Thymus (tissue), 14 donors: ENCODE measurements at places on chromosomes 4 and X.

DNA sequence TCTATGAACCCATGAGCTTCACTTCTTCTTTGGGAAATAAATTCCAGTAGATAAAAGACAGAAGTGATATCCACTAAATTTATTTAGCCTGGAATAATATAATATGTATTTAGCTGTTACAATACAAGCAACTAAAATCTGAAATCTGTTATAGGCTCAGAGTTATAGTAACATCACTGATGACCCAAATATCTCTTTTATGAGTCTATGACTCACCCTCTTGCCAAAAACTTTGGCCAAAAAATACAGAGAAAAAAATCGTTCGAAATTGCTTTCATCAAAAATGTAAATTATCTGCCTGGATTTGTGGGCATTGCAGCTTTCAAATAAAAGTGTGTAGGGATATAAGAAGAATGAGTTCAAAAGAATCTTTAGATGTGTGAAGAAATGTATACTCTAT lies 89.4 kb upstream of the DKK2 start:
- no peak for DNase-seq

DNA sequence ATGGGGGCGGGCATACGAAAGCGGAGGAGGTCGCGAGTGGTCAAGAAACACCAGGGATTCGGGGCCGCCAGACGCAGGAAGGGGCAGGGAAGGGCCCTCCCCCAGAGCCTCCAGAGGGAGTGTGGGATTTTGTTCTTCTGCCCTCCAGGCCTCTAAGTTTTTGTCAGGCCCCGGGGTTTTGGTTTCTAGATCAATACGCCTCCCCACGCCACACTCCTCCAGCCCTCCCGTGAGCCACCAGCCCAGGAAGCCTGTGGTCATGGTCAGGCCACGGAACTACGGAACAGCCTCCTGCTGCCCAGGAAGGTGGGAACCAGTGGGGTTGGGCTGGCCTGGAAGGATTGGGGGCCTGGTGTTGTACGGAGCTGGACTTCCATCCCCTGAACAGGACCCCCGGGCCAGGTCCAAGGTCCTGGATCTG lies 38.4 kb downstream of the CPLX1 start:
- DNase-seq, result no peak

- no peak for DNase-seq
Observed at GRCh38 chr4:158949099-158949498, 153.8 kb upstream of the RAPGEF2 start.

GRCh38 chr4:62661821-62662220 lies 1461.7 kb downstream of the ADGRL3 start:
- no peak for DNase-seq

- no peak for DNase-seq
Observed at GRCh38 chr4:186755550-186756519, 32.2 kb upstream of the FAT1 start.

DNA sequence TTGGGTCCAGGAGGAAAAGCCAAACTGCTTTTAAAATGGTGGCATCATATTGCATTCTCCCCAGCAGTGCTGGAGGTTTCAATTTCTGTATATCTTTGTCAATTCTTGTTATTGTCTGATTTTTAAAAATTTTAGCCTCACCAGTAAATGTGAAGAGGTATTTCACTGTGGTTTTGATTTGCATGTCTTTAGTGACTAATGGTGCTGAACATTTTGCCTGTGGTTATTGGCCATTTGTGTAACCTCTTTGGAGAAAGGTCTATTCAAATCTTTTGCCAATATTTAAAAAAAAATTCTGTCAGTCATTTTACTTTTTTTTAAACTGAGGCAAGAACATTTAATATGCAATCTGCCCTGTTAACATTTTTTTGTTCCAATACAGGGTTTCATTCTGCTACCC lies 322.1 kb downstream of the TLL1 start:
- DNase-seq, result no peak

DNA sequence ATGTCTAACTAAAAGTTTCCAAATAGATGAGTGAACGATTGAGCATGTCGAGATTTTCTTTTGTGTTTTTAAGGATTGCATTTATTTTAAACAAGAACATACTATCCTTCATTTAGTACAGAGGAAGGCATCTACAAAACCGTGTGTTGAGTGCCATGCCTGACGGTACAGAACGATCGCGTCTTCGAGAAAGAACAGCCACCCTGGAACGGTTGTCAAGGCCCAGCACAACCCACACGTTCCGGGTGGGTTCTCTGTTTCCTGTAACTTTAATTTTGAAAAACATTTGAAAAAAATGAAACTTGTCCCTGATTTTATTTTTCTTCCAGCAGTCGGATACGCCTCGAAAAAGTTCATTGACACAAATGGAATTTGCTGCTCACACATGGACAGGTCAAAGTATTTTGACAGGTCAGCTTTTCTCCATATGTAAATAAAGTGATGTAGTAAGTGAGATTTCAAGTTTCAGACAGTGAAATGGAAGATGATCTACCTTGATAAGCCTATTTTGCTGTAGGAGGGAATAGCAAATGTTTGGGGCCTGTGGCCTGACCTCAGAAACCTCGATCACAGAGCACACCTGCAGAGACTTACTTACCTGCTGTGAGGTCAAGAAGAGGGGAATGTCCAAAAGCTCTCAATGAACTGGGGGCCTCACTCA lies 24.4 kb upstream of the CYP4V2 start:
- no peak for DNase-seq

- DNase-seq, result peak; percentile 73
Observed at GRCh38 chr4:2296631-2297601, 35.0 kb upstream of the MXD4 start.

DNA sequence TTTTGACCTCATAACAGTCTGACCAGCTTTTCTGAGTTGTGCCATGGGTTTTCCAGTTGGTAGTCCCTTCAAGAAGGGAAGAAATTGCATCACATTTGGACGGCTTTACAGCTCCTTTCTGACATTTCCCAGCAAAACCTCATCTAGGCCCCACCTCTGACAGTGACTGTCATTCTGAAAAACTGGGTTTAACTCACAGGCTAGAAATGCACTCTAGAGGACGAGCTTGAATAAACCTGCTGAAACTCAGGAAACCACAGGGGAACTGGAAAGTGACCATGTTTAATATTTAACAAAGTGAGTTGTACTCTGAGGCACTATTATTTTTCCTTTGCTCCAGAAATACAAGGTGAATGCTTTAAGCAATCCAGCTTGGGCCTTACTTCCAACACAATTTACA lies 434.3 kb upstream of the RASGEF1B start:
- DNase-seq, result no peak

- DNase-seq, result no peak
Observed at GRCh38 chr4:4271912-4272311, 18.0 kb downstream of the LYAR start.

- DNase-seq, result no peak
Observed at GRCh38 chr4:2867758-2868491, 24.3 kb downstream of the ADD1 start.

- DNase-seq, result no peak
Observed at GRCh38 chr4:61783050-61783449, 582.9 kb downstream of the ADGRL3 start.

DNA sequence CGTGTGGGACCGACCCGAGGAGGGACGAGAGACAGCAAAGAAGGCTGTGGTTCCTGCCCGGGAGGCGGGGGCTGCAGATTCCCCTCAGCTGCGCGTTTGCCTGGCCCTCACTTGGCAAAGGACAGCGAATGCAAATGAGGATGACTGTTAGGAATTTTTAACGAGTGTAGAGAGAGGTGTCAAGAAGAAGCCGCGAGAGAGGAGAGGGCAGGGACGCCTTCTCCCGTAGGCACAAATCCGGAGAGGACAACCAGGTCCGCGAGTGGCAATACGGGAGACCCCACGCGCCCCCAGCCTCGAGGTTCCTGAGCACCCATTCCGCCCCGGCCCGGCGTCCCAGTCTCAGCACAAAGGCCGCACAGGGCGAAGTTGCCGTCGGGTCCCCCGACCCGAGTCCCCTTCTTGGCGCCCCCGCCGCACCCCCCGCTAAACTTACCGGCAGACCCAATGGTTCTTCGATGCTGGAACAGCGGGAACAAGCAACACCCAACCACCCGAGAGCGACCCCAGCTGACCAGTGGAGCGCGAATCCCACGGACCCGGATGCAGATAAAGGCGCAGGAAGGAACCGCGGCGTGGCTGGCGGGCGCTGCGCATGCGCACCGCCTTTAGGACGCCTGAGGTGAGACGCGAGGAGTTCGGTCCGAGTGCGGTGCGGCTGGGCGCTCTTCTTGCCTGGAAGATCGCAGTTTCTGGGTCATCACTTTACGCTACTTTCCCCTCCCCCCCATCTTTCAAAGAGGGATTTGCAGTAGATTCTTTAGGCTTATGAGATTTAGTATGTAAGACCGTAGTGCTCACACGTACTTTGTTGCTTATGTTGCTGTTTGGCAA lies at the start of gene GNPDA2:
Gene GNPDA2, minus strand, starts transcription at position 519 of the 834 bp plus-strand sequence. CDS start 4,349 bp downstream, outside the sequence.
- peak; percentile 89 for DNase-seq

DNA sequence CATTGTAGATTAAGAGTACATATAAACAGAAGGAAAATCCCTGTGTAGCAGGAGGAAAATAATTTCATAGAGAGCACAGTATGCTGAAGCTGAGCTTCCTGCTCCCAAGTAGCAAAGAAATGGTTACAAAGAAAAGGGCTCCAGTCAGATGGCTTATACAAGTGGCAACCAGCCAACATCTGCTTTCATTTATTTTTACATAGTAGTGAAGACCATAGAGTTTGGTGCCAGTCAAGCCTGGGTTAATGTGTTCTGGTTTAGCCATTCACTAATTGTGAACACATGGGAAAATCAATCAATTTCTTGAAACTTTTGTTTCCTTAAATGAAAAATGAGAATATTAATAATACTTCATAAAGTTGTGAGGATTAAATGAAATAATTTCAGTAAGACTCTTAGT lies 111.3 kb upstream of the ELOVL6 start:
- DNase-seq, result no peak

- no peak for DNase-seq
Observed at GRCh38 chr4:83858131-83858530, 322.2 kb downstream of the GPAT3 start.
